ENCODE measurements at places on chromosomes 6 and 20.

- DNase-seq, result peak; percentile 56
These were observed 6.9 kb upstream of the HELZ2 start for GRCh38 chr20:63580796-63581461.

DNA sequence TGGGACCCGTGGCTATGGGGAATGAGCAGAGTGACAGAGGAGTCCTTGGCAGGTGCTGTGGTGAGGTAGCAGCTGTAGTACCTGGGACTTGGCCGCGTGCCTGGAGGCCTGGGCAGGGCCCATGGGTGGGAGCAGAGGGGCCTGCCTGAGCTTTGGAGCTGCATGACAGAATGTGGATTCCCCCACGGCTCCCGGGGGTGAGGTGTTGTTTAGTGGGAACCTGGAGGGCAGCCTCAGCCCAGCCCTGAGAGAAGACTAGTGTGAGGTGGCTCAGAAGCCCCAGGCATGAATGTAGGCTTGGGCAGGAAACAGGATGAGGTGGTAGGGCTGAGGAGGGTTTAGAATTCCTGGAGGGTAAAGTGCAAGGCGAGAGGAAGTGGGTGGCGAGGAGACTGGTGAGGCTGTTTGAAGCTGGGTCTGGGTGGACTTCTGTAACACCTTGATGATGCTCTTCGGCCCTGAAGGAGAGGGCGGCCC, 86.5 kb upstream of the SCP2D1 start:
- DNase-seq, result no peak

DNA sequence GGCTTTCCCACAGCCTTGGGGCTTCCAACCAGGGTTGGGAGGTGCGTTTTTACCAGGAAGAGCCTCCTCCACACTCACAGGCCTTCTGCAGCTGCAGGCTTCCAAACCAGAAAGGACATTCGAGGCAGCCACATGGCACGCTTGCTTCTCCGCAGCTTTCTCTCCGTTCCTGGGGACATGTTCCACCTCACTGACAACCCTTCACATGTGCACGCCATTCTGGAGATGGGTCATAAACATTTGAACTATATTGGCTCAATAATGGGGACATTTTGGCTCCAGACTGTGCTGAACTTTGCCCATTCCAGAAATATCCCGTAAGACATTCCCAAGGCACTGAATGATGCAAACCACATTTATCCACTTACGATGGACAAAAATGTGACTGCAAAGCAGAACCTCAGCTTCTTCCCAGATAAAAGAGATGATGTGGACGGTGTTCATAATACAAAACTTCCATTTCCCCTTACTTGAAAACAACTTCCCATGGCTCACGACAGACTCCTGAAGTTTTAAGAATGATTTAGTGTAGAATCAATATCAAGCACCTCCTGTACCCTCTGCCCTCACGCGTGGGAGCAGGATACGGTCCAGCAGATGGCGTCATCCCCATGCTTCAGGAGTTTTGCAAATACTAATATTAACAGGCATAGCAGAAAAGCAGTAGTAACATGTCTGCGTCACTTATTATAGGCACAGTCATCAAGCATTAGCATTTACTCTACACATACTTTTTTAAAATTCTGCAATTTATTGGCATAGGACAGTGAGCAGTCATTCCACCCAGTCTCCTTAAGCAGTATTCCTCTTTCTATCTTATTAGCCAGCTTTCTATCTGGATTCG, 25.4 kb upstream of the FOXF2 start:
- DNase-seq, result no peak

DNA sequence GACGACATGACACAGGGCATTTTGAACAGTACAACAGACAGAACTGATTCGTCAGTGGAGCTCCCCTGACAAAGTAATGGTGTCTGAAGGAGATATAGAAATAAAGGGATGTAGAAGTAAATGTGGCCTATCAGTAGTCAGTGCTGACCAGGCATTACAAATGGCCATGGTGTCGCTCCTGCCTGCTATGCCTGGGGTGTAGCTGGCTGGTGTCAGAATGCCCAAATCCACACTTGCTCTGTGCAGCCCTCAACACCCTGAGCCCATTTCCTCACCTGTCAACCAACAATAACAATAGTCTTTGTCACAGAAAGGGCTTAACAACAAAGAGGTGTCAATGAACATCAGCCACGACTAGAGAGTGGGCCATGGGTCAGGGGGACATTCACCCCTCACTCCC, 53.2 kb downstream of the MAP3K5 start:
- DNase-seq, result no peak

DNA sequence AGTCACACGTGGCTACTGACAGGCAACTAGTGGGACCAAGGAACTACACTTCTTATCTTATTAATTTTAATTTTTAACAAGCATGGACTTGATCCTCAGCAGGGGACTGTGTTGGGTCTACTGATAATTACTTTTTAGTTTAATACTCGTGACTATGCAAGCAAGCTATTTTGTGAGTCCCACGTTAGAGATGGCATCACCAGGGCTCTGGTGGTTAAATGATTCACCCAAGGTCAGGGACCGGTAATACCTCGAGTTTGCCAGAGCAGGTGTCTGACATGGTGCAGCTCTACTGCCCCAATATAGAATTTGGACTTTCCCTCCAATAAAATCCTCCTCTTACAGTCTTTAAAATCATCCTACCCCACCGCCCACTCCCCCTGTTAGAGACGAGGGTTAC, 98.6 kb upstream of the RIN2 start:
- no peak for DNase-seq

DNA sequence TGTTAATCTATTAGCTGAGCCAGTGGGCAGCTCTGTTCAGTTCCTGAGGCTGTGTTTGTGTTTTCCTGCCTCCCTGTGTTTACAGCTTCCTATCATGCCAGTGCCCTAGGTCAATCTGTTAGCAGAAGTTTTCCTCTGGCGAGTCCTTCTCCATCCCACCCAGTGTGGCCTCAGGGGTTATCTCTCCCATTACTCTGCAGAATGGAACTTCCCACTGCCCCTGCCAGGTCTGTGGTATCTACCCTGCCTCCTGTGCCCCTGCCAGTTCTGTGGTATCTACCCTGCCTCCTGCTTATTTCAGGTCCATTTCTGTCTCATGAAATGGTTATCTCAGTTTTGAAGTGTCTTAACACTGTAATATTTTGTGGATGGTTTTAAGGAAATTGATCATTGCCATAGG, 63.1 kb downstream of the SLX4IP start:
- DNase-seq, result no peak

- no peak for DNase-seq
These were observed 28.3 kb downstream of the C6orf132 start for GRCh38 chr6:42113936-42114636.

GRCh38 chr6:144931172-144932035, 646.3 kb downstream of the UTRN start:
- peak; percentile 19 for DNase-seq

DNA sequence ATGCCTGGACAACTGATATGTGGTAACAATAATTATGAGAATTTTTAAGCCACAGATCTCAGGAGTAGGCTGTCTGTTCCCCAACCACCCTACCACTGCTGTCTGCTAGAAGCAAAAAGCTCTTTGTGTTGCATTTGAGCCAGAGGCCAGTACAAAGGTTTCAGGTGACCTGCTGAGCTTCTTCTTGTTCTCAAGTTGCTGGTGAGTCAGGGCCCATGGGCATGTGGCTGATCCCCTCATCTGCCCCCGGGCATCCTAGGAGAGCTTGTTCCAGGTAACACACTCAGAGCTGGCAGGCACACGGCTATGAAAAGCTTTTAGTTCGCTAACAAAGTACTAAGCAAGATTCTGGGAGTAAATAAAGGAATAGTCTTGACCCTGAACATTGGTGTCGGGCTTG, 285.3 kb downstream of the CDC5L start:
- DNase-seq, result no peak

DNA sequence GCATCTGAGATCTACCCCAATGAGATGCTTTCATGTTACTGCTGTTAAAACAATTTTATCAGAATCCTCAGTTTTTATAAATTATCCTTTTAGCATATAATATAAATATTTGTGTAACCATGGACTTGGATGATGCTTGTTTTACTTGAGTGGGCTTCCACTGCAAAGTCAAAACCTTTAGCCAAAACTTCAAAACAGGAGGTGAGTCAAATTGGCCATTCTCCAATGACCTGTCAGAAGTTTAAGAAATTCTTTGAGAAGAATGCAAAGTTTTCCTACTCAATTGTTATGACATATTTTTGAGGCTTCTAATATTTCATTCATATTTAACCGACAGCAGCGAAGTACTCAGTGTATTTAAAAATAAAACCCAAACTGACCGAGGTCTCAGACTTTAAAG, 507.9 kb downstream of the EYS start:
- DNase-seq, result no peak

DNA sequence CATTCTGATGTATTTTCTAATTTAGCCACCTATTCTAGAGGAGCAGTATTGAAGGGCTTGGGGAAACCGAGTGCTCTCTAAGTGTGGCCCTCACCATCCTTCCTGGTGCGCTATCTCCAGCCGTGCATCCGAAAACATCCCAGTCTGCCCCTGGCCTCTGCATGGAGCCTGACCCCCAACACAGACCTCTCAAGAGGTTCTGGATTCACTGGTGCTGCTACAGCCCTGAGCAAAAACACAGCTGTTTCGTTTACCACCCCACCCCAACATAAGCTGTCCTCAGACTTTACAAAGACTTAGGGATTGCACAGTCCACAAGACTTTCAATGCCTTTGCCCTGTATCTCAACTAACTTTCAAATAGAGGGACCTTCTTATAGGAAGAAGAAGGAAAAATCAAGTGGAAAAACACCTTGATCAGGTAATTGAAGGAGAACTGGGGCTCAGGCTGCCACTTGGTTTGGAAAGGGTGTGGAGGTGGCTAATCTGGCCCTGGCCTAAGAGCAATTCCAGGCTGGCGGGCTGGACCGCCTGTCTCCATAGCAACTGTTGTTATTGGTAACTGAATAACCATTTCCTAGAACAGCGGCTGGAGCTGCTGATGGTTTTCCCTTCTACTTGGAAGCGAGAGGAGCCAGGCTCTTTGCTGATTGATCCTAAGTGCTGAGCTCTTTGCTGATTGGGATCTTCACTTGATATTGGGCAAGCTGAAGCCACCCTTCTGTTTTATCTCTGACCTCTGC, 90.2 kb upstream of the TOX2 start:
- DNase-seq, result no peak

- DNase-seq, result no peak
These were observed 1955.7 kb upstream of the DEFB115 start for GRCh38 chr20:29301624-29302259.

DNA sequence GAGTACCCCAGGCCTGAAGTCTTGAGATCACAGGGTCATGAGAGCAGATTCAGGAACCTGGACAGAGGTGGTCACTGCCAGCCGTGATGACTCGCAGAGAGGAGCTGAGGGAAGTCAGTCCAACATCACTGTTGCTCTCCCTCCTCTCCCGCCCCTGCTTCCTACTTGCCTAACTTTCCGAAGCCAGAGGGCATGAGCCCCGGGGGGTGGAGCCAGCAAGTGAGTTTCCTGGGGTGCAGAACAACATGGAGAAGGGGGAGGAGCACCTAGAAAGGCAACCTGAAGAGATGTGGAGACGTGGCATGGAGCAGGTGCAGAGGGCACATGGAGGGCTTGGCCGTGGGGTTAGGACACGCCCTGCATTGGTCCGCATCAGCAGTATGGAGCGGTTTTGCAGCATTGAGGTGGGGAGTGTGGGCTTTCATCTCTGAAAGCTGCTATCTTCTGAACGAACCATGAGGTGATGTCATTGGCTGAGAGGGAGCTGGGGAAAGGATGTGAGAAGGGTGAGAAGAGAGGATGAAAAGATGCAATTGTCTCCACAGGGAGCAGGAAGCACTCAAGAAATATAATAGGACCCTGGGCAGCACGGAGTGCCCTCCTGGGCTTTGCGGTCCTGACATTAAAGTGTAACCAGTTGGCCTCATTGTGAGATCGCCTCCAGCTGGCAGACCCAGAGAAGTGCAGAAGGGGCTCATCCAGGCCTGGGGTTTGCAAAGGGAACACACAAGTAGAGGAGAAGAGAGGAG, 25.0 kb downstream of the GDAP1L1 start:
- DNase-seq, result no peak

DNA sequence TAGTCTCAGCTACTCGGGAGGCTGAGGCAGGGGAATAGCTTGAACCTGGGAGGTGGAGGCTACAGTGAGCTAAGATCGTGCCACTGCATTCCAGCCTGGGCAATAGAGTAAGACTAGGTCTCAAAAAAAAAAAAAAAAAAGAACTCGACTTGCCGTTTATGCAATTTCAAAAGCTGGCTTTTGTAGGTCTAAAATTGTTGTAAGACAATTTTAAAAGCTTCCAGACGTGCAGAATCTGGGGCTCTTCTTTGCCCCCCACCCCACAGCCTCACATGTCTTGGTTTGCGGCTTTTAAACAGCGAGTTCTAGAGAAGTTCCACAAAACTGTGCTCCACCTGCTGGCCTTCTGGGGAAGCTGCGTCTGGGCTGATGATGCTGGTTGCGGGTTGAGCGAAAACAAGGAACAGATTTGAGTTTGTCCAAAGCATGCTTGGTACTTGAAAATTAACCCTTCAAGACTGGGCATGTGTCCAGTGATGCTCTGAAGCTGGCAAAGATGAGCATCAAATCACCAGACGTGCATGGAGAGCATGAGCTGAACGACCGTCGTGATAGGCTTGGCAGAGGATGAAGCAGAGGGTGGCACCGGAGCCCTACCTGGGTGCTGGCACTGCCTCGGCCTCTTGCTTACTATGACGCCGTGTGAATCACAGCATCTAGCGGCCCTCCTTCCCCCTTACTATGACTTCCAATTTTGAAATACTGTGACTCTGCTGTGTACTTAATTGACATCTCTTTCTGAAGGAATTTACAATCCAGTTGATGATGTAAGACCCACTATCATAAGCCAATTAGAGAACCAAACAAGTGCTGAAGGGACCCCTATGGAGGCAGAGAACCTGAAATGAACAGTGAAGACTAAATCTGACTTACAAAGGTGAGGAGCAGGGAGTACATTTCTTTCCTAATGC, 171.4 kb downstream of the GMPR start:
- no peak for DNase-seq

DNA sequence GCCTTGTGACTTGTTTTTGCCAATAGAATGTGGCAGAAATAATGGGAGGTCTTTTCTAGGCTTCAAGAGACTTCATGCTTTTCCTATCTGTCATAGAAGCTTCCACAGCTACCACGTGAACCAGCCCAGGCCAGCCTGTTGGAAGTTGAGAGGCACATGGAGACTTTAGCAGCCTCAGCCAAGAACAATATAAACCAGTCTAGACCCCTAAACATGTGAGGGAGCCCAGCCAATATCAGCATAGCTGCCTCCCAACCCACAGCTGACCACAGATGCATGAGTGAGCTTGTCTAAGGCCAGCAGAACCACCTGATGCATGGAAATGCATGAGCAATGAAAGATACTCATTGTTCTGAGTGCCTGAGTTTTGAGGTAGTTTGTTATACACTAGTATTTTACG, 540.7 kb upstream of the BTBD3 start:
- no peak for DNase-seq

- no peak for DNase-seq
These were observed 76.2 kb upstream of the RPS6KA2 start for GRCh38 chr6:166703149-166703710.

Data from MM.1S (cell line).